AG04450 (cell line): ENCODE measurements at places on chromosomes 7 and 10. TPM values are rescaled to one million over a fixed set of nuclear protein-coding genes. Genes with fewer than 3 reads are reported as not detected.

Gene SEMA3C
- polyA plus RNA-seq = 35.9 and 39.9 TPM in 2 replicates

Gene KCNMA1
- 58.8 and 60.0 TPM in 2 replicates for polyA plus RNA-seq

Gene CACNA2D1
- polyA plus RNA-seq = 14.5 and 19.5 TPM in 2 replicates

DNA sequence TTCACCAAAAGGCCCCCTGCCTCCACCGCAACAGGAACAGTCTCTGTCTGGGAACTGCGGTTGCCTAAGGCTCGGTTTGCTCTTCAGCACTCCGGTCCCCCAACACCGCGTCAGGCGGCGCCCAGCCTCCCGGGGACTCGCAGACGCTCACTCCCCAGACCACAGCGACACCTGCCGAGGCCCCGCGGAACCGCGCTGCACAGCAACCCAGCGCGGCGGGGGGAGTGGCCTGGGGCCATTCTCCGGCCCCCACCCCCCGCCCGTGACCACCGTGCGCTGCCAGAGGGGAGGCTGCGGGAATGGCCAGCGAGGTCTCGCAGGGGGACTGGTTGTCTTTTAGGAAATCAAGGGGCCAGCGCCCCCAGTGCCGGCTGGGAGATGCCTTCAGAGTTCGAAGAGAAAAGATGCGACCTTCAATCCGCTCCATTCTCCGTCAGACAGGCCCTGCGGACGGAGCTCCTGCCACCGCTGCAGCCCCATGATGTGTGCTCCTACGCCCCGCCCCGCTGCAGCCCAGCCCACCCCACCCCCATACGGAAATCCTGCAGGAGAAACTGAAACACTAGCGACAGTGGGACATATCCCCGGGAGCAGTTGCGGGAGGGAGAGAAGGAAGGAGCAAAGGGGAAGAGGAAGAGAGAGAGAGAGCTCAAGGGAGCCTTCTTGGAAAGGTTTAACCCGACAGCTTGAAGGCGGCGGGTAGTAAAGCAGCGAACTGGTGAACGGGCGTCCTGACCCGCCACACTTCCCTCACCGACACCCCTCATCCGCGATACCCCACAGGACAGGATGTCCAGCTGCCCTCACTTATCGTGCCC lies 137.4 kb upstream of the CDCA7L start:
- DNase-seq = peak; percentile 44

DNA sequence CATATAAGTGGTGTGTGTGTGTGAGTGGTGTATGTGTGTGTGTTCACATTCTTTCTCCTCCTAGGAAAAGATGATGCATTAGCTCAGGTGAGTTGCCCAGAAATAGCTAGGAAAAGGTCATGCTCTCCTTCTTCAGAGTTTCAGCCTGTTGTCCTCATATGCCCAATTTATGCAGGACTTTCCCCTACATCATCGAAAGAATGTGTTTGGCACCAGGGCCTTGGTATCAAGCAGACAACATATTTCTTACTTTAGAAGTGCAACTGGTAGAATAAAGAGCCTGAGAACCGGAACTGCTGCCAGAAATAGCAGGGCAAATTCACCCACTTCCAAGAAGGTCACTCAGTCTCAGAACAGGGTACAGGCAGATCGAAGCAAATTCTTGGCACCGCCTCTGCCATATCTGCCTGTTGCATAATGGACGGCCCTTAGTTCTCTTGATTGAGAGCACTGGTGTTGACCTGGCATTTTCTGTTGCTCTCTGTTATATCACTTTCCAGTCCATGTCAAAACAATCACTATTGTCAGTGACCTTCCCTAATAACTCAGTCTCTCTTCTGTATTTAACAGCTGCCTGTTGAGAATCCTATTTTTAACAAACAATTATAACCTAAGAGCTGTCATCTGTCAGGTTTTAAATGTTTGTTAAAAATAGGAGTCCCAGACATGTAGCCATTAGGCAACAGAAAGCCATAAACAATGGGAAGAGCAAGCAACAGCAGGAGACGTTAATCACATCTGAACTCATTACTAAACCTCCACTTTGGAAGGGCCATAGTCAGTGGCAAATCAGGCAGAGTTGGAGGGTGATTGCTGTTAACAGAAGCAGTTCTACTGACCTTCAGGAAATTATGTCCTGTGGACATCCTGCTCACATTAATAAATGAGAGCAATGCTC lies 20.7 kb downstream of the ADRB1 start:
- DNase-seq = no peak
